ENCODE measurements at places on chromosomes 7 and 10.

GRCh38 chr10:480498-480927 is 209.0 kb downstream of the DIP2C start:
- no peak for DNase-seq

GRCh38 chr10:76318211-76318610 is 886.8 kb downstream of the LRMDA start:
- peak; percentile 58 for DNase-seq

DNA sequence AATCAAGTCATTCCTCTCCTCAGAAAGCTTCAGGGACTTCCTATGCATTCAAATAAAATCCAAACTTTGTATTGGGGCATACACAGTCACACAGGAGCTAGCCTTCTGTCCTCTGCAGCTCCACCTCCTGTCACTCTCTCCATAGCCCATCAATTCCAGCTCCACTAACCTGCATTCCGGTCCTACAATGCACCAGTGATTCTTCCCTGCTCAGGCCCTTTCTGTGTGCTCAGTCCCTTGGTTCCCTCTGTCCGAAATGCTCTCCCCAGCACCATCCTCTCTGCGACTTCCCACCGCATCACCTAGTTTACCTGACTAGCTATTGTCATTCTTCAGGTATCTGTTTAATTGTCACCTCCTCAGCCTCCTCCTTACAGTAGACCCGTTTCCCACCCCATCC is 26.4 kb upstream of the YAE1 start:
- no peak for DNase-seq

- no peak for DNase-seq
Measured at GRCh38 chr10:132219486-132219885, 32.7 kb downstream of the DPYSL4 start.

GRCh38 chr10:131063311-131063710 is 248.2 kb downstream of the TCERG1L start:
- peak; percentile 61 for DNase-seq
